ENCODE measurements at places on chromosomes 12 and 14.

DNA sequence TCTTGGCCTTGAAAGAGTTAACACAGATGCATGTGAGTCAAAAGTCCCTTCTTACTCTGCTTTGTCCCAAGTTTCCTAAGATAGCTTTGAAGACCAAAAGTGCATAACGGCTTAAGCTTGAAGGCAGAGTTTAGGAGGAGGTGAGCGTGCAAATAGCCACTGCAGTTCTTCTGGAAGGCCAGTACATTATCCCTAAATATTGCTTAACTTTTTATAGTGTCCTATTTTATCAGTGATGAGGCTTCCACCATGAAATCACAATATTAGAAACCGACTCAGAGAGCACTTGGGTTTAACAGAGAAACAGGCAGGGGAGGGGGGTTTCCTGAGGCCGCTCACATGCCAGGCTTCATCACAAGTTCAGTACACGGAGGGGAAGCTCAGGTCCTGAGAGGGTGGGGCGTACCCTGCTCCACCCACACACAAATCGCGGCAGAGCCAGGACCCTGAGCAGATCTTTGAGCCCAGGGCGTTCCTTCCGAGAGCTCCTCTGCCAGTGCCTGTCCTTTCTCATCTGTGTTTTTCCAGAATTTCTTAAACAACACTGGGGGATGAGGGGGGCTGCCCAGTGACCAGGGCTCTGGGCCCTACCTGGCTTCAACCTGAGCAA, 26.8 kb upstream of the BDKRB2 start:
- no peak for DNase-seq

DNA sequence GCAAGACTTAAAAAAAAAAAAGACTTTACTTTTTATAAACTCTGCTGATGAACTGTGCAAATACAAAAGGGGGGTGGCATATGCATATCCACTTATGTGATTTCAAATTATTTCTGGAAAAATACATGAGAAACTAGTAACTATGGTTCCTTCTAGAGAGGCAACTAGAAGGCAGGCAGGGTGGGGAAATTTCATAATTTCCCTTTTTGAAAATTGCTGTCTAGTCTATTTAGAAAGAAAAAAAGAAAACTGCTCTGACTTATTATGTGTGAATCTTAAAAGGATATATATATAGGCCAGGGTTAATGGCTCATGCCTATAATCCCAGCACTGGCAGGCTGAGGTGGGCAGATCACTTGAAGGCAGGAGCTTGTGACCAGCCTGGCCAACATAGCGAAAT, 42.3 kb downstream of the ANAPC7 start:
- no peak for DNase-seq

DNA sequence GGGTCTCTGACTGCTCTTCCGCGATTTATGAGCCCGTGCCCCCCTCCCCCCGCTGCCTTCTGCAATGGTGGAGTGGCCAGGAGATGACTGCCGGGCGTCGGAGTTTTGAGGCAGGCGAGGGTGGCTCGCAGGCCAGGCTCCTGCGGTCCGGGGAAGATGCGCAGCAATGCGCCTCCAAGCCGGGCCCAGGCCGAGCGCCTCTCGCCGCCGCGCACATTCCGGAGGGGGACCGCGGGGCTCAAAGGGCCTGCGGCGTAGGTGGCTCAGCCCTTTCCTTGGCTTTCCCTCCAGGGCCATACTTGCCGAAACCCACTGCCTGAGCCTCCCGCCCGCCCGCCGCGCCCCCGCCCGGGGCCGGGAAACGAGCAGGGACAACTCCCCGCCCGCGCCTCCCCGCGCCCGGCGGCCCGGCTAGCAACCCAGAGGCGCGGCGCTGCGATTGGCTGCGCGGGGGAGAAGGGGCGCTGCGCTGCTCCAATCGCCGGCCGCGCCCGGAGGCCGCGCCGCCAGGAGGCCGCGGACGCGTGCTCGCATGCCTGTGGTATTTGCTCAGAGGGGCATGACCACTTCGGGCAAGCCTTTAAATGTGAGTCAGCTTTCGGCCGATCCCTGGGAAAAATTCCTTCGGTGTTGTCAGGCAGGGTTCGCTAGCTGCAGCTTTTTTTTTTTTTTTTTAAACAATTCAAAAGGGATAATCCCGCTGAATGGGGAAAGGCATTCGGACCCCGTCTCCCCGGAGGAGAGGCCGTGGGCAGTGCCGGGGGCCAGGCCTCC, 157.9 kb upstream of the PARP11 start:
- peak; percentile 74 for DNase-seq

DNA sequence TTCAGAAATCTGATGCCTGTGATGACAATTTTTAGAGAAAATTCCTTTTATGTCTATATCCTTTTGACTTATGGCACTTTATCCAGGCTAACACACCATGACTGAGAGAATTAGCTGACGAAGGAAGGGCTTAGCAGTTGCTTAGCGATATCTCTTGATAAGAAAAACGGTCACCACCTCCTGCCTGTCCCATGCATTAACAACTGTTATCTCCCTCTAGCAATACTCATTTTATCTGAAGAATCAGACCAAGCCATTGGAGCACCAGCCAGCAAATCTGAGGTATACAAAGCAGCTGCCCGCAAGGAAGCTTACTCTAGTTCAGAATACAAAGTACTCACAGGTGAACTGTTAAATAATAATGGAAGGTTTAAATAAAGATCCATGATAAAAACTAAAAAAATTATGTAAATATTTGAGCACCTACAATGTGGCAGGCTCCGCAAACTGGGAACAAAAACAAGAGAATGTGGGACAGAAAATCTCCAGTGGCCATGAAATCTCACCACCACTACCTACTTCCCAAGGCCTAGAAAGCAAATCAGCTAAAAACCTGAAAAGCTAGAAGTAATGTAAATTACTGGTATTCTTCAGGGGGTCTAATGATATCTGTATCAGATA, 24.3 kb downstream of the PPM1H start:
- no peak for DNase-seq

GRCh38 chr12:126189856-126190255, 1124.6 kb downstream of the AACS start:
- no peak for DNase-seq

GRCh38 chr12:65384240-65384639, 105.8 kb downstream of the MSRB3 start:
- DNase-seq = no peak

- no peak for DNase-seq
Measured at GRCh38 chr12:75603475-75603874, 92.1 kb upstream of the KRR1 start.

- no peak for DNase-seq
Measured at GRCh38 chr12:46990211-46990610, 89.2 kb upstream of the PCED1B start.

DNA sequence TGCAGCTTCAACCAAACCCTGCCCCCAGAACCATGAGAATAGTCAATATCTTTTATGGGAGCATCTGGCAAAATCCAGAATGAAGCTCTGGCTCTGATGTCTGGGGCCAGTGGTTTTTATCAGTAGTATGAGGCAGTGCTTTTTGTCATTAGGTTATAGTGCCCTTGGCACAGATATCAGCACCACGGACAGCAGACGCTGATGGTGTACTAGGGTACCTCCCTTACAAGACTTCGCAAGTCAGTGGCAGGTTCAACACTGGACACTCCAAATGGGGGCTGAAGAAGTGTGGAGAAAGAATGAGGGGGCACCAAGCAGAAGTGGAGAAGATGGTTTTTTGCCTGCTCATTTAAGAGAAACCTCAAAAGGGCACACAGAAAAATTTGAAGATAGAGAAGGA, 68.2 kb upstream of the E2F7 start:
- DNase-seq = no peak

DNA sequence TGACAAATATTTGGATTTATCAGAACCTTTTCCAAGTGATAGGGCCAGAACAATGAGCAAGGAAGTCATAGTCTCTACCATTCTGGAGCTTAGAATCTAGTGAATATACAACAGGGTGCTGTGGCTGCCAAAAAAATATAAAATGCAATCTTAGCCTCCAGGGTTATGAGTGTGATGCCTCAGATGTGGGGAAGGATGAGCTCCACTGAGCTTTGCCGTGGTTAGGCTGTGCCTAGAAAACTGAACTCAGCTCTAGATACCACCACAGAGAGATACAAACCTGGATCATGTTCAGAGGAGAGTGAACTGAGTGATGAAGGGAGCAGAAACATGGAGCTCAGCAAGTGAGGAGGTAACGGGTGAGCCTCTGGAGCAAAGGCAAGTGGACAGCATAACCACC, 138.1 kb upstream of the HIF1A start:
- no peak for DNase-seq

DNA sequence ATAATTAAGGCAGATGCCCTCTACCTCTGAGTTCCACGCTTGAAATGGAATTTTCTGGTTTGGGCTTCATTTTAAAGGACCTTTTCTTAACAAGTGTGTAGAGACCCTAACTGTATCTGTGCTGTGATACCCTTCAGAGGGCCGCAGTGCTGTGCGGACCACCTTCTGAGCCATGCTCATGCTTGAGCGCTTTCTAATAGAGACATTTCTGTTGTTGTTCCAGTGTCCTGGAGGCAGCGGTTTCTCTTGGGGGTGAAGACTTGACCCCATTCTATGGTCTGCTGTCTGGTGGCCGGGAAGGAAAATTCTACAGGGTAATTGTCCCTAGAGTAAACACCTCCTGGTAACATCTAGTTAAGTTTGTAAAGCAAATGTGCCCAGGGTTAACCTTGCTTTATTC, 46.7 kb upstream of the BCL7A start:
- no peak for DNase-seq

DNA sequence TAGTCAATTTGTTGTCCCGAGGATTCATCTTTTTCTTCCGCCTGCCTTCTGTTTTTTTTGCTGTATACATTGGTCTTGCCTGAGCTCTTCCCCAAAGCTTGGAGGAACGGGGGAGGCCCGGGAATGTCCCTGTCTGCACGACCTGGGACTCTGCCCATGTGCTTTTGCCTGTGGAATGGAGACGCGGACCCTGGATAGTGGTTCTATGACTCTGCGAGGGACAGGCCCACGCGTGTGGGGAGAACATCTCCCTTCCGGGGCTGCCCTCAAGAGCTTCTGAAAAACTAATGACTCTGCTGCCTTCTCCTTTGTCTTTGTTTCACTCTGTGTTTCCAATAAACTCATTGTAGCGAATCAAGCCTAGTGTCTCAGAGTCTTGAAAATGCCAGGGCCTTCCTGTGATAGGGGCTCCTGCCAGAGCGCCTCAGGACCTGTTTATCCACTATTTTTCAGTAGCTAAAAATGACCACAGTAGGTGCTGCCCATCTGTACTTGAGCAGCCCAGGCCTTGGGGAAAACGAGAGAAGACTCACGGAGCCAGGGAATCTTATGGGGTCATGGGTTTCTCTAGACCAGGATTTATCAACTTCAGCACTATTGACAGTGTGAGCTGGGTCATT, 12.3 kb downstream of the KRT83 start:
- no peak for DNase-seq

DNA sequence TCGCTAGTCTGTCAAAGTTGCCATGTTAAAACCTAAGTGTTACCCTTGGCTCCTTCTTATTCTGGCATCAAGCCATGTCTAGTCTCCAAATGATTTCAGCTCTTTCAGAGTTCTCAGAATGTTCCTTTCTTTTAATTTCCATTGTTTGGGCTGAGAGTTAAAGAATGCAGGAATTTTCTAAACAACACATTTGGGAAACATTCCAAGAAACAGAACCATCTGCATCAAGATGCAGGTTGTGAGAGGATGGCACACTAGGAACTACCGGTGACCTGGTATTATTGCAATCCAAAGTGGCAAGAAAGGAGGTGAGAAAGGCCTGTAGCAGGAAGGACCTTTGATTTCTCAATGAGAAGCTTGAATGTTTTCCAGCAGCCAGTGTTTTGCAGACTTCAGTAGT, 30.1 kb downstream of the SLC35F4 start:
- no peak for DNase-seq

DNA sequence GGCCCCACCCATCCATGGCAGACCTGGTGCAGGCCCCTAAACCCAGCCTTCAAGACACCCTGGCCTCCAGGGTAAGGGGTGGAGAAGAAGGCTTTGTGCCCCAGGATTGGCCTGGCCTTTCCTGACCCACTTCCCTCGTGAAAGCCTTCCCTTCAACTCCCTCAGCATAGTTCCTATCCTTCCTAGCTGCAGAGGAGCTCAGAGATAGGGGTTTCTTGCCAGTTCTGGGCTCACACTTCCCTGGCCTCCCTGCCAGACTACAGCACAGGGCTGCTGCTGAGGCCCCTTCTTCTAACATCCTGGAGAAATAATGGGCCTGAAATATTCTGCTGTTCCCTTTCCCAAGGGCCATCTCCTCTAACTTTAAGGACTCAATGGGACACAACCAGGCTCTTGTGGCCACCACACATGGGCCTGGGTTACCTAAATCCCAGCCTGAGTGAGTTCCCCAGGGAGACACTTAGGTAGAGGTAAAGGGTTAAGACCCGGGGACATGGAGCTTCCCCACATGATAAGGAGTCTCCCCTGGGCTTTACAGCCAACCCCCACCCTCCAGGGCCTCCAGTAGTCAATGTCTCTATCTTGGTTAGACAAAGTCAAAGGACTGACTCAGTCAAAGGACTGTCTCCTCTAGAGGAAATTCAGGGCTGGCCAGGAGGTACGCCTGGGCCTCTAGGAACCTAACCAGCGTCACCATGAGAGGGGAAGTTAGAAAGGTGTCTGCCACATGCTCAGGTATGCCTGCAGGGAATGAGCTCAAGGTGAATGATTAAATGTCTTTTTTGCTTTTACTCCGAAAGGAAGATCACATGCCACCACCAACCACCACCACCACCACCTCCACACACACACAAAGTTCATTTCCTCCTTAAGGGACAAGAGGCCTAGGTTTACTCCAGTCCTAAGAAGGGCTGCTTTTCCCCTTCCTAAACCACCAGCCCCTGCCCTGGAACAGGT, 7.1 kb downstream of the ZFP36L1 start:
- DNase-seq = no peak

- DNase-seq = no peak
Measured at GRCh38 chr12:3604748-3605586, 114.0 kb downstream of the PRMT8 start.
